ENCODE measurements at places on chromosomes 1 and 21.

DNA sequence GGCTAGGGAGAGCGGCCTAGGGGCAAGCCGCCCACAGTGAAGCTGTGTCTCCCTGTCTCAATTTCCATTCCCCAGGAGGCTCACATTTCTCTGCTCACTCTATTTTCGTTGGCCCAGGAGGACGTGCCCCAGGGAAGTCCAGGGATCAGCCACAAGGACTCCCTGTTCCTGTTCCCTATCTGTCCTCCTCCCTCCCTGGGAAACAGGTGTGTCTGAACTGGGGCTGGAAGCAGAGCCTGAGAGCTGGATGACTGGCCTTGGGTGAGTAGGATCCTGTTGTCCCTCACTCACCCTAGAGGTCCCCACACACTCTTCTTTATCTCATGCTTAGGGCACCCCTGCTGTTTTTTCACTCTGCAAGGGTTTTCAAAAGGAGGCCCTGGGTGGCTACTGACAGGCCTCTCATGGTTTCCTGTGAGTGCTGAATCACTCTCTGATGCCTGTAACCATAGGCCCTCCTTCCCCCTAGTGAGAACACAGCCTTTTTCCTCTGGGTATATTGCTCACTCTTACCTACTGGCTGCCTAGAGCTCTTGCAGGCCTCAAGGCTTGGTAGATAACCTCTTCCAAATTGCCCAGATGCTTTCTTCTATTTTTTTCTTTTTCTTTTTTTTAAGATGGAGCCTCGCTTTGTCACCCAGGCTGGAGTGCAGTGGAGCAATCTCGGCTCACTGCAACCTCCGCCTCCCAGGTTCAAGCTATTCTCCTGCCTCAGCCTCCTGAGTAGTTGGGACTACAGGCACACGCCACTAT, 3.3 kb upstream of the UTP11 start:
- DNase-seq, result no peak

DNA sequence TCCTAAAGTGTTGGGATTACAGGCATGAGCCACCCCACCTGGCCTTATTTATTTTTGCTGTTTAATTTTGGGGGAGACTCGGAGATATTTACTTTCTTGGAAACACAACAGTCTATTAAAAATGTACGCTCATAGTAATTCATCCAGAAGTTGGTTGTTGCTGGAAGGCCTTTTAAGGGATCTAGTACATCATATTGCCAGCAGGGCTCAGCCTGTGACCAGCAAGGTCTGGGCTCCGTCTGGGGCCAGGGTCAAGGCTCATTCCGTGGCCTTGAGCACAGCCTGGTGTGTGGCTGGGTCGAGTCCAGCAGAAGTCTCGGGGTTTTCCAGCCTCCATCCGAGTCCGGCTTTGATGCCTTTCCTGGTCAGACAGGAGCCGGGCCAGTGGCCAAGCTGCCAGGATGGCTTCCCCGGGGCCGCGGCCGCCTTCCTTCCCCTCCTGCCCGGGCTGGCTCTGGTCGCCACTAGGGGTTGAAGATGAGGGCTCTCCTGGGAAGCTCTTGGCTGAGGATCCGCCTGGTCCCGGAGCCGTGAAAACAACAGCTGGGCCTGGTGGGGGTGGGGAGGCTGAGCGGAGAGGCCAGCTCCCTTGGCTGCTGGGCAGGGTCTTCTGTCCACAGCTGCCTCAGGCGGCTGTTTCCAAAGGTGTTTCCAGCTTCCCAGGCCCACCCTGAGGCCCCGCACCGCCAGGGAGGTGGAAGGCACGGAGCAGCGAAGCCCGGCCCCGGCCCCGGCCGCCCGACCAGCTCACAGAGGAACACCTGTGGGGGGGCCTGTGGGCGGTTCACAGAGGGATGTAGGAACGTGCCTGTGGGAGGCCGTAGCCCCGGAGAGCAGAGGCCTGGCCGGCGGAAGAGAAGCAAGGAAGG, 5.1 kb upstream of the VWA1 start:
- DNase-seq, result no peak

DNA sequence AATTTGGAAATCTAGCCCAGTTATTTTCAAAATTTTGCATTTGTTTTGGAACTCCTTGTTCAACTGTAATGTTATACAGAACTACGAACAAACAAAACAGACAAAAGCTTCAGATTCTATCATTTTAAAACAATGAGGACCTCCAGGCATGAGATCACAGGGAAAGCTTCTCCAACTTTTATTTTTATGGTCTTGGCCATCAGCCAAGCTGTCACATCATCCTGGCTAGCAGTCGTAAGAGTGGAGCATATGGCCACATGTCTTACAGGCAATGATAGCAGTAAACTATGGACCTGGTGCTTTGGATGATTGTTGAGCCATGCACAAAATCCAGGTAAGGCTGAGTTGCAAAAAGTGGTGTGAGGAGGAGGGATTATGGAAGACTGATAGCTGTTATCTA, 299.6 kb downstream of the LMX1A start:
- no peak for DNase-seq

DNA sequence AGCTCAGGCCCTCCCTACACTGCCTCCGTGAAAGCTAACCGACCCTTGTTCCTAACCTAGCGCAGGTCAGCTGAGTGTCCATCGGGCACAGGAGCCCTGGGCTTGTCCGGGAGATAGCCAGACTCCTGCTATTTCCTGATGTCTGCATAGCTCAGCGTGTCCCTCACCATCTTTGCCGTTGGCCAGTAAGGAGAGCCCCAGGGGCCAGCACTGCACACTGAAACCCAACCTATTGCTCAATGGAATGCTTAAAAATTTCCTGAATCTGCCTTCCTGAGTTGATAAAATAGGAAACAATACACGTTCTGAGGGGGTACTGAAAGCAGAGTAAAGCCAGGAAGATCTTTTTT, 2.2 kb downstream of the RUNX1 start:
- DNase-seq, result no peak

- no peak for DNase-seq
Observed at GRCh38 chr21:31030367-31031106, 7.7 kb downstream of the KRTAP19-8 start.

GRCh38 chr1:168470901-168471431, 72.8 kb downstream of the XCL2 start:
- no peak for DNase-seq

- no peak for DNase-seq
Observed at GRCh38 chr1:183896466-183897048, 91.6 kb downstream of the RGL1 start.

DNA sequence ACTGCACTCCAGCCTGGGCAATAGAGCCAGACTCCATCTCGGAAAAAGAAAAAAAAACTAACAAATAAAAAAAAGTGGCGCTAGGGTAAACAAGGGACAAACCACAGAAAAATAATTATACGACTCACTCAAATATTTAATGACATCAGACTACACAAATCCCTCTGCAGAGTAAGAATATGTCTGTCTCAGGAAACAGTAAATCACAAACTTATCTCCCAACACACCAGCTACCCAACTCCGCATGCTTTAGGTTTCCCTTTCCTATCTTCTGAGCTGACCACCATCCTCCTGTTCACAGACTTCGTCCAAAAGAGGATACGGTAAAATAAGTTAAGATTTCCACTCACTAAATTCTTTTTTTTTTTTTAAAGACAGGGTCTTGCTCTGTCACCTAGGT, 16.2 kb downstream of the WDR47 start:
- no peak for DNase-seq

DNA sequence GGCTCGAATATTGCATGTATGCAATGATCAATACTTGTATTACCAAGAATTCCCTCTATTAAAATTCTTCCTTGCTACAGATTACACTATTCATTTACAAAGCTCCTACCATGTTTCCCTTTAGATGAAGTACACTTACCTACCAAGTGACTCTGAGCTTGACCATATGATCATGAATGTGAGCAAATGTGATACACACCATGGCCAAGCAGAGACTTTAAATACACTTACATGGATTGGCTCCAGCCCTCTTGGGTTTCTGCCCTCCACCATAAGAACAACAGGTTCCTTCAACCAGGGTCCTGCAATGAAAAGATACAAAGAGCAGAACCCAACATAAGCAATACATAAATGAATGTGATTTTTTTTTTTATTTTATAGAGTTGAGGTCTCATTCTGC, 30.0 kb downstream of the LRRC52 start:
- no peak for DNase-seq

- peak; percentile 40 for DNase-seq
Observed at GRCh38 chr21:26047279-26047967, 123.1 kb downstream of the APP start.
